ENCODE measurements at places on chromosomes 2 and 18.

GRCh38 chr2:106053116-106053515 is 141.0 kb downstream of the UXS1 start:
- no peaks in the 10 kb centered on the region for H3K27me3 ChIP-seq
- peaks cover 8% of the 10 kb centered on the region for H3K4me1 ChIP-seq
- H3K27ac ChIP-seq = no peak overlapping the region

GRCh38 chr2:217918308-217919024 is 84.3 kb downstream of the TNS1 start:
- no peak for DNase-seq
- no peaks in the 10 kb centered on the region for H3K27me3 ChIP-seq
- H3K36me3 ChIP-seq = no peaks in the 10 kb centered on the region

DNA sequence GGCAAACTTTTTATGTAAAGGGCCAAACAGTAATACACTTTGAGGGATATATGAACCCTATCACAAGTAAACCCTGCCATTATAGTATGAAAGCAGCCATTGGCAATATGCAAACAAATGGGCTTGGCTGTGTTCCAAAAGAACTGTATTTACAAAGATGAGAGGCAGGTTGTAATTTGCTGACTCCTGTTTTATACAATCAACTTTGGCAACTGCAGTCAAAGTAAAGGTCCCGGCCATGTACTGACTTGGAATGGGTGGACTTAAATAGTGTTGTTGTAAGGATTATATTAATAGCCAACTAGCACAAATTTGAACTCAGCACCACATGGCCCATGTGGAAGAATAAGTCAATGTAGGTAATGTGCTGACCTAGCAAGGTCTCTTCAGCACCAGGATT is 223.4 kb downstream of the WDPCP start:
- no peak overlapping the region for H3K27ac ChIP-seq
- H3K36me3 ChIP-seq = no peaks in the 10 kb centered on the region
- H3K27me3 ChIP-seq = no peaks in the 10 kb centered on the region
- no peak for DNase-seq

DNA sequence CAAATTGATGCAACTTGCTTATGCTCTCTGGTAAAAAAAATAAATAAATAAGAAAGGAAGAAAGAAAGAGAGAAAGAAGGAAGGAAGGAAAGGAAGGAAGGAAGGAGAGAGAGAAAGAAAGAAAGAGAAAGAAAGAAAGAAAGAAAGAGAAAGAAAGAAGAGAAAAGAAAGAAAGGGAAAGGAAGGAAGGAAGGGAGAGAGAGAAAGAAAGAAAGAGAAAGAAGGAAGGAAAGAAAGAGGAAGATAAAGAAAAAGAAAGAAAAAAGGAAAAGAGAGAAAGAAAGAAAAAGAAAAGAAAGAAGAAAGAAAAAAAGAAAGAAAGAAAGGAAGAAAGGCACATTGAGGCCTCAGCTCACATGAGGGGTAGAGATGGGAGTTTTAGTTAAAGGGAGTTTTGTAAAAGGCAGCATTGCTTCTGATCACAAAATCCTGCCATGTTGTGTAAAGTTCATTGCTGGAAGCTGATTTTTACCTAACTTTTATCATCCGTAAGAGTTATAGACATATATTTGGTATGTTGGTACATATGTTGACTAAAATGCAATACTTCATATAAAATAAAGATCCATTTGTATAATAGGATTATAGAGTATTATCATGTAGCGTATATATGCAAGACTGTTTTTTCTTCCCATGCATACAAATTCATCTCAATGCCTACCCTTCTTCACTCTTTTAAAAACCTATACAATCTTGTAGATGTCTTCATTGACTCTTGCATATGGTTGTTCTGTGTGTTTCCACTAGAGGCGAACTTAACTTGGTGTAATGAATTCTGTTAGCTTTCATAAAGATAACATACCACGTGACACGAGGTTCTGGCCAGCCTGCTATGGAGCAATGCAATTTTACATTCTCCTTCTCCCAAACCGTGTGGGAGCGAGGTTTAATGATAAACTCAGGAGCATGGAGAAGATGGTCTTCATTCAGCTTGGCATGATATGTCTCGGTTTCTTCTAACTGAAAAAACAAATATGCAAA is 32.8 kb downstream of the MYOM1 start:
- H3K27ac ChIP-seq = no peak overlapping the region
- no peak overlapping the region for H3K4me3 ChIP-seq
- peak; percentile 7 for DNase-seq
- no peaks in the 10 kb centered on the region for H3K36me3 ChIP-seq
- H3K27me3 ChIP-seq = no peaks in the 10 kb centered on the region

- peak; percentile 75 for DNase-seq
- H3K4me3 ChIP-seq = no peak overlapping the region
- peaks cover 39% of the 10 kb centered on the region for H3K27me3 ChIP-seq
- no peak overlapping the region for H3K27ac ChIP-seq
These were observed 3.5 kb upstream of the IGFBP5 start for GRCh38 chr2:216698895-216699294.

DNA sequence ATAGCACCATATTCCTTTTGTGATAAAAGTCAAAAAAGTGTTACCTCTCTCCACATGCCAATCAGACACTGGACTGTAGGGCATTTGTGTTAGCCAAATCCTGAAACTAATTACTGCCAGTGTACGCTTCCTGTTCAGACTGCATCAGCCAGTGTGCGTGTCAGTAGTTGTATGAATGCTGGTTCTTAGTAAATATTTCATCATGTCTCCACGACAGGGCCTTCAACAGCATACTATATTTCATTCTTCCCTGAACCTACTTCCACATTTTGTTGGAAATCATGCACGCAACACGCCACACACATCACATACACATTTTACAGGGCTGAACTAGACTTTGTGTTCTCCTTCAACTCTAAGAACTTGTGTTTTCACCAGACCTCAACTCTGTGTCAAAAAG is 77.5 kb downstream of the EPB41L3 start:
- no peaks in the 10 kb centered on the region for H3K36me3 ChIP-seq
- no peak overlapping the region for H3K4me3 ChIP-seq
- peak; percentile 8 for DNase-seq
- H3K4me1 ChIP-seq = peaks cover 5% of the 10 kb centered on the region
- H3K27me3 ChIP-seq = no peaks in the 10 kb centered on the region

DNA sequence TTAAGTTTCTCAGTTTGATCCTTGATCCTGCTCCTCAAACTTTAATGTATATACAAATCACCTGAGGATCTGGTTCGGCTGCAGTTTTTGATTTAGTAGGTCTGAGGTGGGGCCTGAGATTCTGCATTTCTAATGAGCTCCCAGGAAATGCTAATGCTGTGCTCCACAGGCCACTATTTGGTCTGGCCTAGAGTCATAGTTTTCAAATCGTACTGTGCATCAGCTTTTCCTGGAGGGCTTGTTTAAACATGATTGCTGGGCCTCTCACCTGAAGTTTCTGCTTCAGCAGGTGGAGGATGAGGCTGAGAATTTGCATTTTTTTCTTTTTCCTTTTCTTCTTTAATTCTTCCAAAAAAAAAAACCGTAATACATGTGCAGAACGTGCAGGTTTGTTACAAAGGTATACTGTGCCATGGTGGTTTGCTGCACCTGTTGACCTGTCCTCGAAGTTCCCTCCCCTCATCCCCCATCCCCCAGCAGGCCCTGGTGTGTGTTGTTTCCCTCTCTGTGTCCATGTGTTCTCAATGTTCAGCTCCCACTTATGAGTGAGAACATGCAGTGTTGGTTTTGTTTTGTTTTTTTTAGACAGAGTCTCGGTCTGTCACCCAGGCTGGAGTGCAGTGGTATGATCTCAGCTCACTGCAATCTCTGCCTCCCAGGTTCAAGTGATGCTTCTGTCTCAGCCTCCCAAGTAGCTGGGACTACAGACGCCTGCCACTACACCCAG is 42.2 kb upstream of the CD28 start:
- peaks cover 23% of the 10 kb centered on the region for H3K4me1 ChIP-seq
- DNase-seq = no peak
- no peaks in the 10 kb centered on the region for H3K36me3 ChIP-seq
- H3K4me3 ChIP-seq = no peak overlapping the region
- H3K27me3 ChIP-seq = no peaks in the 10 kb centered on the region
- no peak overlapping the region for H3K27ac ChIP-seq

DNA sequence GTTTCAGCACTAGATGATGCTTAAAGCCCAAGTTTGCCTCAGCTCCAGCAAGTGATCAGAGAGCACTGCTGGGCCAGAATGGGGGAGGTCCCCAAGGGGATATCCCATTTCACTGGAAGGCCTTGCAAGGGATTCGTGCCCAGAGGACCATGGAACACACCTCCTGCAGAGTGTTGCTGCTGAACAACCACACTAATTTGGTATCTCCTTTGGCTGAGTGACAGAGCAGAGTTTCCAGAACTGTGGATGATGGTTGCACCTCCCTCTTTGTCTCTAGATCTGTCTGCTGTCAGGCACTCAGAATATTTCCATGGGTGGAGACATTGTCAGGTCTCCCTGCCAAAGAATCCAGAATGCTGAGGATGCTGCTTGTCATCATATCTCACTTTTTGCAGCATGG is 484.8 kb upstream of the NETO1 start:
- H3K4me3 ChIP-seq = no peak overlapping the region
- no peak overlapping the region for H3K27ac ChIP-seq
- H3K27me3 ChIP-seq = no peaks in the 10 kb centered on the region
- no peak for DNase-seq

DNA sequence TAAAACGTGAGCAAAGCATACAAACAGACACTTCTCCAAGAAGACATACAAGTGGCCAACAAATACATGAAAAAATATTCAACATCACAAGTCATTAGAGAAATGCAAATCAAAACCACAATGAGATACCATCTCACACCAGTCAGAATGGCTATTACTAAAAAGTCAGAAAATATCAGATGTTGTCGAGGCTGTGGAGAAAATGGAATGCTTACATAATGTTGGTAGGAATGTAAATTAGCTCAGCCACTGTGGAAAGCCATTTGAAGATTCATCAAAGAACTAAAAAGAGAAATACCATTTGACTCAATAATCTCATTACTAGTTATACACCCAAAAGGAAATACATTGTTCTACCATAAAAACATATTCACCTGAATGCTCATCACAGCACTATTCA is 825.7 kb downstream of the SUCLG1 start:
- H3K27ac ChIP-seq = no peak overlapping the region
- H3K36me3 ChIP-seq = no peaks in the 10 kb centered on the region
- H3K27me3 ChIP-seq = no peaks in the 10 kb centered on the region
- no peak overlapping the region for H3K4me3 ChIP-seq

DNA sequence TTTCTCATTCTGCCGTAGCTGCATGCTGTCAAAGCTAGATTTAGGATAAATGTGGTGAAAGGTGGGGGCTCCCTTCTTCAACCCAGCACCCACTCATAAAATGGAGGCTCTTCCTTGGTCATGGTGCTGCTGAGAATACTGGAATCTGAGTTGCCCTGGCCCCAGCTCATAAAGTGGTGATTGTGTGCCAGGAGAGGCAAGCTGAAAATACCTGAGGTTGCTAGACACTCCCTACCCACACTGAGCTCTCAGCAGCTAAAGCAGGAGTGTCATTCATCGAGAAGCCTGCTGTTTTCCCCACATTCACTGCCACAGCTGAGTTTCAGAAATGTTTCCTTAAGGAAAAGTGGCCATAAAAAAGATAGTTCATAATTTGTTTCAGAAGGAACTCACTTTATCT is 297.1 kb upstream of the RBMS1 start:
- H3K36me3 ChIP-seq = no peaks in the 10 kb centered on the region
- H3K27ac ChIP-seq = no peak overlapping the region
- no peaks in the 10 kb centered on the region for H3K27me3 ChIP-seq
- no peak overlapping the region for H3K4me3 ChIP-seq
- H3K4me1 ChIP-seq = peaks cover 7% of the 10 kb centered on the region

GRCh38 chr2:96967436-96967835 is 18.9 kb downstream of the FAM178B start:
- H3K36me3 ChIP-seq = no peaks in the 10 kb centered on the region
- no peak overlapping the region for H3K27ac ChIP-seq
- H3K27me3 ChIP-seq = no peaks in the 10 kb centered on the region
- H3K4me1 ChIP-seq = peaks cover 16% of the 10 kb centered on the region

- H3K27ac ChIP-seq = no peak overlapping the region
- H3K4me1 ChIP-seq = no peaks in the 10 kb centered on the region
- no peak for DNase-seq
- H3K36me3 ChIP-seq = no peaks in the 10 kb centered on the region
- H3K27me3 ChIP-seq = no peaks in the 10 kb centered on the region
These were observed 52.8 kb upstream of the CTAGE1 start for GRCh38 chr18:22470248-22471235.

GRCh38 chr2:200700856-200701255 is 110.9 kb upstream of the BZW1 start:
- no peaks in the 10 kb centered on the region for H3K36me3 ChIP-seq
- no peaks in the 10 kb centered on the region for H3K27me3 ChIP-seq
- no peak for DNase-seq
- no peak overlapping the region for H3K4me3 ChIP-seq
- peaks cover 27% of the 10 kb centered on the region for H3K4me1 ChIP-seq
- H3K27ac ChIP-seq = no peak overlapping the region

DNA sequence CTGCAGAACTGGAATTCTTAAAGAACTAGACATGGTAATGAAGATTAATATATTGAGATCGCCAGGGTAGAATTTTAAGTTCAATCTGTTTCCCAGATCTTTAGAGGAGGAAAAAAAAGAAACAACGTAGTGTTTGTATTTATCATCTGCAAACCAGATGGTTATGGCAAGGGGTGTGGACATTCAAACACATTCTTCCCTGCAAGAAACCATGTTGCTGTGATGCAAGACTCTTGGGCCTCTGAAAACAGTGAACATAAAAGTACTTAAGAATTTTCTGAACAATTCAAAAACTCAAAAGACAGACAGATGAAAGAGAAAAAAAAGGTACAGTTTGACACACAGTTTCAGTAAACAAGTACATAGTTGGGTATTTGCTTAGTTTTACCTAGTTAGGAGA is 35.6 kb downstream of the COL5A2 start:
- H3K4me3 ChIP-seq = no peak overlapping the region
- H3K36me3 ChIP-seq = no peaks in the 10 kb centered on the region
- no peak overlapping the region for H3K27ac ChIP-seq
- no peaks in the 10 kb centered on the region for H3K27me3 ChIP-seq
- no peak for DNase-seq
- H3K4me1 ChIP-seq = no peaks in the 10 kb centered on the region

DNA sequence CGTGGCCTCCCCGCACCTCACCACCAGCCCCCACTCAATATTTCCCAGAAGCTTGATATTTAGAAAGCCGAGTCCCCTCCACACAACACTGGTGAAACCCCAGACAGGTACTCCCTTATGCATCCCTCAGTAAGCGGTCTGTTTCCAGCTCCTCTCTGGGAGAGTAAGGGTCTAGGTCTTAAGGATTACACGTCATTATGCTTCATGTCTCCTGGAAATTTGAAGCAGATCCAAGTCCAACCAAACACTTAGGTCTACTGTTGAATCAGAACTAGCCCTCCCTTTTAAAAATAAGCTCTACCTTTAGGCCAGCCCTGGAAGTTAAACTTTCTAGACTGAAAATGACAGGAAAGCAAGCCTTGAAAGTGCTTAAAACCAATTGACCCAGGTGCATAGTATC is 1.5 kb upstream of the OST4 start:
- no peak overlapping the region for H3K27ac ChIP-seq
- no peak overlapping the region for H3K4me3 ChIP-seq
- peaks cover 70% of the 10 kb centered on the region for H3K4me1 ChIP-seq
- DNase-seq = no peak
- peaks cover 6% of the 10 kb centered on the region for H3K36me3 ChIP-seq
- no peaks in the 10 kb centered on the region for H3K27me3 ChIP-seq

- no peak overlapping the region for H3K4me3 ChIP-seq
- H3K27me3 ChIP-seq = no peaks in the 10 kb centered on the region
- H3K27ac ChIP-seq = no peak overlapping the region
- H3K36me3 ChIP-seq = no peaks in the 10 kb centered on the region
These were observed 104.3 kb downstream of the FAM210A start for GRCh38 chr18:13621886-13622619.

All from common myeloid progenitor, CD34-positive (primary cell).